Smooth muscle cell of trachea (primary cell): ENCODE measurements at places on chromosomes 11 and 22. TPM values are rescaled to one million over a fixed set of nuclear protein-coding genes. Genes with fewer than 3 reads are reported as not detected.

Gene PATE4
- total RNA-seq: not detected in 2 replicates

Gene CDHR5
- under 0.01 TPM in 1 of 2 replicates, not detected in the other for total RNA-seq

Gene SAA4
- not detected in 2 replicates for total RNA-seq

Gene DEUP1
- total RNA-seq: not detected in 2 replicates

Gene MRGPRF
- 77.2 and 111 TPM in 2 replicates for total RNA-seq

Gene TYR
- not detected in 2 replicates for total RNA-seq

Gene CAVIN3
- 301 and 798 TPM in 2 replicates for total RNA-seq

Gene KRTAP5-11
- total RNA-seq: not detected in 2 replicates

Gene PNPLA2
- 25.7 and 47.6 TPM in 2 replicates for total RNA-seq

Gene GALNT18
- 3.8 and 4.6 TPM in 2 replicates for total RNA-seq
